ENCODE measurements at places on chromosomes 1 and 21.

- peak; percentile 68 for DNase-seq
Measured at GRCh38 chr1:160834945-160835565, 27.6 kb downstream of the CD244 start.

DNA sequence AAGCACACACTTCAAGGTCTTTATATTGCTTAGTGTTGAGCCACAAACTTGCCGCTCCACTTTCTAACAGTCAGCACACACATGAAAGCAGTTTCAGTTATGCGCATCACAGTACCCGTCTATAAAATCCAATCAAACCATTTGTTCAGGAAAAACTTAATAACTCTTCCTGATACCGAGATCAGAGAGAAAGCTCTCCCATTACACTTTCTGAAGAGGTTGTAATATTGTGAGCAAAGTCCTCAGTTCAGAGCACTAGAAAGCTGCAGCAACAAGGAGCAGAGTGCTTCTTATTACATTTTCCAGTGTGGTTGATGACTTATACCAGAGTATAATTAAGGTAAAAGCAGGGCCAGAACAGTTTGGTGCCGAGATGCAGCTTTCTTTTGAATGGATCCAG is 102.8 kb upstream of the F3 start:
- no peak for DNase-seq

GRCh38 chr21:17427831-17428483 is 84.9 kb upstream of the CXADR start:
- no peak for DNase-seq

GRCh38 chr1:165942062-165942461 is 114.6 kb downstream of the UCK2 start:
- no peak for DNase-seq

GRCh38 chr1:44021581-44022321 is 9.5 kb downstream of the SLC6A9 start:
- DNase-seq: no peak
